ENCODE measurements at places on chromosomes 13 and 19.

- no peak overlapping the region for H3K4me3 ChIP-seq
- no peak overlapping the region for H3K27ac ChIP-seq
- no peaks in the 10 kb centered on the region for H3K4me1 ChIP-seq
- no peaks in the 10 kb centered on the region for H3K36me3 ChIP-seq
- DNase-seq: no peak
Observed at GRCh38 chr19:35373492-35373891, 2.6 kb downstream of the GPR42 start.

DNA sequence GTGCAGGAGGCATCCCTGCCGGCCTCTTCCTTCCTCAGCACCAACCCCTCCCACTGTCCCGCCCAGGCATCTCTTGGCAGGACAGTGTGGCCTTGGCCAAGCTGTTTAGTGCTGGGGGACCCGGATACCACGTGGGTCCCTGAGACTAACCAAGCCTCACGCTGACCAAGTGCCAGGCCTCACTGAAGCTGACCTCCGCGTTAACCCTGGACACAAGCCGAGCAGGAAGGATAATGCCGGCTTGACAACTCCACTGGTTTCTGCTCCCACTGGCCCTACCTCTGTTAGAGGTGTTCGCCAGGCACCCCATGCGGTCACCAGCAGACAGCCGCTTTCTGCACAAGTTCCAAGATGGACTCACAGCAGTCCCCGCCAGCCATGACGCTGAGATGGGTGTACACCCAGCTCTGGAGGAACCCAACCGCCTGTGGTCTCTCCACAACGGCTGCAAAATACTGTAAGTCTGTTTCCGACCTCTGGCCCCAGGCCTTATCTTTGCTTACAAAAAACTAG is 12.4 kb downstream of the GRTP1 start:
- DNase-seq: no peak
- H3K27ac ChIP-seq: peak overlapping the region; percentile 4
- H3K4me3 ChIP-seq: no peak overlapping the region
- no peaks in the 10 kb centered on the region for H3K27me3 ChIP-seq

DNA sequence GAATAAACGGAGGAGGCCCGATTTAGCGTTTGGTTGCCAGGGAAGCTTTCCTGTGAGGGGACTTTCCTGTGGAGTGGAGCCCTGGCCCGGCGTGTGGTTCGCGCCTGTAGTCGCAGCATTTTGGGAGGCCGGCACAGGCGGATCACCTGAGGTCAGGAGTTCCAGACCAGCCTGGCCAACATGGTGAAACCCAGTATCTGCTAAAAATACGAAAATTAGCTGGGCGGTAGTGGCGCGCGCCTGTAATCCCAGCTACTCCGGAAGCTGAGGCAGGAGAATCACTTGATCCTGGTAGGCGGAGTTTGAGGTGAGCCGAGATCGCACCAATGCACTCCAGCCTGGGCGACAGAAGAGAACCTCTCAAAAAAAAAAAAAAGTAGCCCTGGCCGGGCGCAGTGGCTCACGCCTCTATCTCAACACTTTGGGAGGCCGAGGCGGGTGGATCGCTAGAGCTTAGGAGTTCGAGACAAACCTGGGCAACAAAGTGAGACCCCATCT is 6.9 kb downstream of the KANK3 start:
- no peaks in the 10 kb centered on the region for H3K36me3 ChIP-seq
- no peak for DNase-seq
- no peak overlapping the region for H3K27ac ChIP-seq
- H3K4me1 ChIP-seq: peaks cover 48% of the 10 kb centered on the region

DNA sequence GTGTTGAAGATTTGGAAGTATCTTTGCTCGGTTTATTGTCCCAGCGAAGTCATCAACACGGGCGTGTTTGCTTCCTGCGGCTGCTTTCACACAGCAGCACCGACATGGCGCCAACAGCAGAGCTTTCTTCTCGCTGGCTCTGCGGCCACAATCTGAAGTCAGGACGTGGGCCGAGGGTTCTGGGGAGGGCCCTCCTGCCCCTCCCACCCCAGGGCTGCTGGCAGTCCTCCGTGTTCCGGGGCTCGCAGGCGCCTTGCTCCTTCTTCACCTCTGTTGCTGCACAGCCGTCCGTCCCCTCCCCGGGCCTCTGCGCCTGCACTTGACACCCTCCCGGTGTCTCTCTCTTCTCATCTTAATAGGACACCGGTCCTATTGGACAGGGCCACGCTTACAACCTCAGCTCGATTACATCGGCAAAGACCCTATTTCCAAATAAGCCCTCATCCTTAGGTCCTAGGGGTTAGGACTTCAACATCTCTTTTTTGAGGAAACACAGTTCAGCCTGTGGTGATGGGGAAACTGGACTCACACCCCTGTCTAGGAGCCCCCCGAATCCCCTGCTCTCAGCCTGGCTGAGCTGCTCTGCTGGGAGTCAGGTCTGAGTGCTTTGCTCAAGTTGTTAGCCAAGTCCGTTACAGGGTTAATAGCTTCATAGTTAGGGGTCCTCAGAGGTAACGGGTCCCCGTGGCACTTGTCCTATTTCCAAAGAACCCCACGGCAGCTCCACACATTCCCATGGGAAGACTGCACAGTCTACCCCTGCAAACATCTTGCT is 2.7 kb upstream of the TEX29 start:
- no peak overlapping the region for H3K4me3 ChIP-seq
- no peaks in the 10 kb centered on the region for H3K4me1 ChIP-seq
- DNase-seq: no peak
- no peaks in the 10 kb centered on the region for H3K27me3 ChIP-seq
- H3K36me3 ChIP-seq: no peaks in the 10 kb centered on the region
- no peak overlapping the region for H3K27ac ChIP-seq

GRCh38 chr13:96052656-96053002 is 572 bp downstream of the UGGT2 start:
- H3K4me3 ChIP-seq: peak overlapping the region; percentile 91
- peaks cover 5% of the 10 kb centered on the region for H3K4me1 ChIP-seq
- no peak for DNase-seq
- H3K27me3 ChIP-seq: no peaks in the 10 kb centered on the region

DNA sequence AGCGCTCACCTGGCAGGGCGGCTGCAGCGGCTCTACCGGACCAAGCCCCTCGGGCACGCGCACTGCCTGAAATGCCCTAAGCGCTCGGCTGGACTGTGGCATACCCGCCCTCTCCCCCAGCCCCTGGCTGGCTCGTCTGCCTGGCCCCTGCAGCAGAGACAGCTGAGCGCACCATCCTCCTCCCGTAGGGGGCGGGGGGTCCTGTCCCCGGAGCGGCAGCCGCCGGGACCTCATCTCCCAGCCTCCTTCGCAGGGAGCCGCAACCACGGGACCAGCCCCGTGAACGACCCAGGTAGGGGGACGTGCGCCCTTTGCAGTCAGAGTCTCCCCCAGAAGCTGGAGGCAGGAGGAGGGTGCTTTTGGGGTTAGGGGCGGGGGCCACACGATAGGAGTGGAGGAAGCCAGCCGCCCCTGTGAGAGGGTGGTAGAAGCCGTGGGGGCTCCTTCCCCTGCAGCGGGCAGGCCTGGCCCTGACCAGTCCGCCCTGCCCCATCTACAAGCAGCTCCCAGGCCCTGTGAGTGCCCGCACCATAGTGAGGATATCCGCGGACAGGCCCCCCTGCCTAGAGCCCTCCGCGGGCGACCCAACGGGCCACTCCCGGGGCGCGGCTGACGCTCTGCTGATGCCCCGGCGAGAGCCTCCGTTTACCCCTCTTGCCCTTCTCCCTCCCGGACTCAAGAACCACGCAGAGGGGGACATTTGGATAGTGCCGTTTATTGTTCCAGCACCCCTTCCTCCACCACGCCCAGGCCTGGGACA is 34.2 kb downstream of the ZNF787 start:
- H3K4me3 ChIP-seq: no peak overlapping the region
- H3K36me3 ChIP-seq: no peaks in the 10 kb centered on the region
- peaks cover under 1% of the 10 kb centered on the region for H3K27me3 ChIP-seq
- no peak overlapping the region for H3K27ac ChIP-seq
- DNase-seq: peak; percentile 63

- no peaks in the 10 kb centered on the region for H3K36me3 ChIP-seq
- no peak overlapping the region for H3K4me3 ChIP-seq
- H3K27me3 ChIP-seq: no peaks in the 10 kb centered on the region
- no peak for DNase-seq
- H3K4me1 ChIP-seq: peaks cover 6% of the 10 kb centered on the region
Observed at GRCh38 chr19:29872224-29872731, 60.5 kb downstream of the CCNE1 start.

GRCh38 chr13:79392882-79393563 is 13.0 kb downstream of the RBM26 start:
- H3K4me3 ChIP-seq: no peak overlapping the region
- H3K27ac ChIP-seq: peak overlapping the region; percentile 25
- H3K36me3 ChIP-seq: no peaks in the 10 kb centered on the region
- no peaks in the 10 kb centered on the region for H3K27me3 ChIP-seq
- H3K4me1 ChIP-seq: peaks cover 54% of the 10 kb centered on the region

- DNase-seq: no peak
- no peaks in the 10 kb centered on the region for H3K27me3 ChIP-seq
- no peak overlapping the region for H3K27ac ChIP-seq
- H3K4me3 ChIP-seq: no peak overlapping the region
Observed at GRCh38 chr19:5078182-5078581, 109.3 kb downstream of the KDM4B start.

GRCh38 chr13:66237411-66238062 is 992.6 kb downstream of the PCDH9 start:
- no peak for DNase-seq
- no peak overlapping the region for H3K27ac ChIP-seq
- no peak overlapping the region for H3K4me3 ChIP-seq
- H3K36me3 ChIP-seq: no peaks in the 10 kb centered on the region

GRCh38 chr13:111908981-111909380 is 158.0 kb upstream of the SOX1 start:
- H3K4me3 ChIP-seq: no peak overlapping the region
- DNase-seq: no peak
- no peaks in the 10 kb centered on the region for H3K36me3 ChIP-seq
- H3K4me1 ChIP-seq: no peaks in the 10 kb centered on the region
- no peak overlapping the region for H3K27ac ChIP-seq
- peaks cover 25% of the 10 kb centered on the region for H3K27me3 ChIP-seq

DNA sequence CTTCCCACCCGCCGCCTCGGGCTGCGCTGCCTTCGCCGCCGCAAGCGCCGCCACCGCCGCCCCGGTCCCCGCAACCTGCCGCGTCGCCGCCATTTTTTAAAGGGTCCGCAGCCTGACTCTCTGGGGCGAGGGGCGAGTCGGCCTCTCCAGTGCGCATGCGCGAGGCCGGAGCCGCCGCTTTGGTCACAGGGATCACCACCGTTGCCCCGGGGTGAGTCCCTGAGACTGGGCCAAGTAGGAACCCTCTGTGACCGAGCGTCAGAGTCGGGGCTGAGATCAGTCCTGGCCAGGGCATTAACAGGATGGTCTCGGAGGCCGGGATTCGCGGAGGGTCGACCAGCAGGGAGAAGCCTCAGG is 42.6 kb downstream of the ZNF146 start:
- peak overlapping the region; percentile 33 for H3K4me3 ChIP-seq
- H3K4me1 ChIP-seq: no peaks in the 10 kb centered on the region
- peaks cover 8% of the 10 kb centered on the region for H3K27me3 ChIP-seq
- DNase-seq: no peak

GRCh38 chr19:32404933-32405430 is 588 bp upstream of the DPY19L3 start:
- peak; percentile 90 for DNase-seq
- H3K27ac ChIP-seq: peak overlapping the region; percentile 97
- peaks cover 37% of the 10 kb centered on the region for H3K4me1 ChIP-seq
- no peaks in the 10 kb centered on the region for H3K27me3 ChIP-seq
- H3K36me3 ChIP-seq: no peaks in the 10 kb centered on the region

DNA sequence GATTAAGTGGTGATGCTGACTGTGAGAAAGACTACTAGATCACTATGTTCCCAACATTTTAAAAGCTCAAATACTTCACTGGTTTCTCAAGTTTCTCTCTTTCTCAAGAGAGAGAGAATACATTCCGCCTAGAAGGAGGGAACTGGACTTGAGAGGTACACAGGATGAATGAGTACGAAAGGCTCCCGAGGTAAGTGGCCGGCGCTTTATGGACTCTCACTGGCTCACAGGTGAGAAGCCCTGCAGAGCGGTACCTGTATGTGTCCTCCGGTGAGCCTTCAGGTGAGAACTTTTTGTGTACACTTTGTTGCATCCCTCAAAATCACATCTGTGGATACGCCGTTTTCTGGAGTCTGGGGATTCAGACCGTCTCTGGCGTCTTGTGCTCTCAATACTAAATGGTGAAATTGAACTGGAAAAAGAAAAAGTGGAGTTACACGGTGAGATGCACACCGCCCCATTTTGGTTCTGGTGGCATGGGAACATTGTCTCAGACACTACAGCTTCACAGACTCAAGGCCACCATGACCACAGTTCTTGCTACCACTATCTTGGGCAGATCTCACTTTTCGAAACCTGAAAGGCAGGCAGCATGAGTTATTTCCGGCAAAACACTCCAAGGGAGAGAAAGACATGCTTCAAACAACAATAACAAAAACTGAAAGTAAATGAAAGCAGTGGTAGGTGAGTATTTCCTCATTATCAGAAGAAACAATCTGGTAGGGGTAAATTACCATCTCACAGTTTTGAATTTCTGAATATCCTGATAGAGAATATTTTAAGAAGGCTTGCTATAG is 418.9 kb downstream of the KLF12 start:
- DNase-seq: no peak
- no peak overlapping the region for H3K4me3 ChIP-seq
- H3K27me3 ChIP-seq: no peaks in the 10 kb centered on the region
- peaks cover 13% of the 10 kb centered on the region for H3K4me1 ChIP-seq

- no peaks in the 10 kb centered on the region for H3K4me1 ChIP-seq
- peaks cover 43% of the 10 kb centered on the region for H3K27me3 ChIP-seq
- no peak overlapping the region for H3K4me3 ChIP-seq
- H3K36me3 ChIP-seq: no peaks in the 10 kb centered on the region
- no peak for DNase-seq
- H3K27ac ChIP-seq: no peak overlapping the region
Observed at GRCh38 chr19:17909003-17909732, 23.6 kb upstream of the CCDC124 start.

DNA sequence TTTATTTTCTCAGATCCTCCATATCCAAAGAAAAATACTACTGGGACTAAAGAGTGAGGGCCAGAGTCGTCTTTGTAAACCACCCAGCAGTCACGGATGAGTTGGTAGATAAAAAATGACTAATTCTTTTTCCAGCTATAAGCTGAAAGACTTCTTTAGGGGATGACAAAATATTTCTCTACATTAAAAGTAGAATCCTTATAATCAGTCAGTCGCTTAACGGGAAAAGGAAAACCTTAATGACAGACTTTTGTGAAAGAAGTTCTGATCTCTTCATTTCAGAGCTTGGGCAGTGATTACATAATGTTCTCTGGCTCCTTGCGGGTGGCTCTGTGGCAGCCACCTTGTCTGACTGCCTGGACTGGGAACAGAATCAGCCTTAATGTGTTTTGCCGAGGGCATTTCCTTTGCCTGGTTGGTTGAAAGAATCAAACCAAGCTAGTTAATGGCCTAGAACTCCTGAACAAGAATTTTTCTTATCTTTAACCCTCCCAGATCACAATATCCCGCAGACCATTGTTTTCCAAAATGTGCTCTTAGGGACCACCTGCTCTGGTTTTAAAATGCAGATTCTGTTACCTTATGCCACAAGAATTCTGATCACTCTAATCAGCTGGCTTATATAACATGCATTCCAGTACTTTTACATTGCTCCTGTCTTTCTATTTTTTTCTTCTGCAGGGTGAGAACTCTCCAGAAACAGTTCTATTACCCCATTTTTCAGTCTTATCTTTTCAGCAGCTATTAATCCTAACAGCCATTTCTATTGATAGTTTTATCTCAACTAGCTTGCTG is 2.5 kb downstream of the ITM2B start:
- no peaks in the 10 kb centered on the region for H3K27me3 ChIP-seq
- peaks cover 31% of the 10 kb centered on the region for H3K4me1 ChIP-seq
- H3K36me3 ChIP-seq: no peaks in the 10 kb centered on the region
- H3K27ac ChIP-seq: peak overlapping the region; percentile 99
- DNase-seq: no peak

All from left lung (tissue), 14 donors.